ENCODE measurements at places on chromosomes 5 and 9. TPM values are rescaled to one million over a fixed set of nuclear protein-coding genes. Genes with fewer than 3 reads are reported as not detected.
A peak's percentile ranks its signal among the peaks of the same experiment; 100 is the strongest.

The APBA1 gene
- total RNA-seq = not detected

The SNX18 gene
- 6.3 TPM for total RNA-seq

The QRFP gene
- not detected for total RNA-seq

The VCAN gene
- total RNA-seq = not detected

The SLC22A4 gene
- total RNA-seq = not detected

The UBE2B gene
- 79.8 TPM for total RNA-seq

The DNM1 gene
- 1.8 TPM for total RNA-seq

The CDX1 gene
- not detected for total RNA-seq

The OGN gene
- not detected for total RNA-seq

The GPR150 gene
- total RNA-seq = not detected

The STC2 gene
- total RNA-seq = not detected

The ARHGEF37 gene
- 1.7 TPM for total RNA-seq

The SPINK1 gene
- not detected for total RNA-seq

The HACD4 gene
- not detected for total RNA-seq

The TLR4 gene
- 10.0 TPM for total RNA-seq

The IL33 gene
- total RNA-seq = not detected

- no peak for DNase-seq
Observed at GRCh38 chr5:101338226-101338625, 435.1 kb upstream of the ST8SIA4 start.

- DNase-seq = no peak
Observed at GRCh38 chr5:27315363-27316270, 277.2 kb upstream of the CDH9 start.

- DNase-seq = no peak
Observed at GRCh38 chr5:149325166-149325735, 20.0 kb upstream of the GRPEL2 start.

DNA sequence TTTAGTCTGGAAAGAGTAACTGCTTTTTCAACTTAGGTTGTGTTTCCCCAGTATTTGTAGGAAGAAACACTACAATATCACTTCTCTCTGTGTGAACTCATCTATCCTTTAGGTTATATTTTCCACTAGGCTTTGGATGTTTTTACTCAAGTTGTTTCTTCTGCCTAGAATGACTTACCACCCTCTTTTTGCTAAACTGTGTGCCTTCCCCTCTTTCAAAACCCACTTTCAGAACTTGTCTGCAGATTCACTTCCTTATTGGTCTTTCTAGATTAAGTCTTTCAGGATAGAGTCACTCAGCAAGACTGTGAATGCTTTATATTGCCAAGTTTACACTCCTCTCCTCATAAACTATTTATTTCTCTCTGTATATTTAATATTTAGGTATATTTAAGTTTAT lies 14.2 kb upstream of the CAST start:
- no peak for DNase-seq

GRCh38 chr5:58970766-58971165 lies 387.9 kb downstream of the RAB3C start:
- DNase-seq = no peak

DNA sequence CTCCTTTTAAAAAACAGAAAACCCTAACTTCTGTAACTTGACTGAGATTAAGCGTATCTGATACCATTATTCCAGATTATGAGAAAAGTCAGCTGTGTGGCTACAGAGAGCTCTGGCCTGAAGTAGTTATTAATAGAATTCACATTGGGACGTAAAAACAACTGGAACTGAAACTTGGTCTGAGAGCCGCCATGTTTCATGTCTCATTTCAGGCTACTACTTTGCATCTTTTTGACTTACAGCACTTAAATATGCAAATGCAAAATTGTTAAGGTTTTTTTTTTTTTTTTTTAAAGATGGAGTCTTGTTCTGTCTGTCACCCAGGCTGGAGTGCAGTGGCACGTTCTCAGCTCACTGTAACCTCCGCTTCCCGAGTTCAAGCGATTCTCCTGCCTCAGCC lies 25.2 kb downstream of the MAP3K1 start:
- DNase-seq = no peak

DNA sequence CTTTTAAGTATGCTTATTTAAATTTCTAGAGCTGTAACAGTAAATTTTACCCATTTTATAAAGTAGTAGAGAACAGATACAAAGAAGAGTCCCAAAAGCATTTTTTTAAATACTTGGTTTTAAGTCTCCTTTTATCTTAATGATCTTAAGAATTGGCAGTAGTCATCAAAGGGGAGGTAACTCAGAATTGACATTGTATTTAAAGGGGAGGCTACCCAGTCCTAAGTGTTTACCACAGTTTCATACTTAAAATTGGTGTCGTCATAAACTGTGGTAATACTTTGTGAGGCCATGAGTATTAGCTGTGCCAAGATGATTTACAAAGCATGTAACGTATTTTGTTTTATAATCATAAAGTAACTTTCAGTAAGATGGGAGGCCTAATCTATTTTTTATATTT lies 14.8 kb downstream of the SLC25A46 start:
- DNase-seq = no peak

DNA sequence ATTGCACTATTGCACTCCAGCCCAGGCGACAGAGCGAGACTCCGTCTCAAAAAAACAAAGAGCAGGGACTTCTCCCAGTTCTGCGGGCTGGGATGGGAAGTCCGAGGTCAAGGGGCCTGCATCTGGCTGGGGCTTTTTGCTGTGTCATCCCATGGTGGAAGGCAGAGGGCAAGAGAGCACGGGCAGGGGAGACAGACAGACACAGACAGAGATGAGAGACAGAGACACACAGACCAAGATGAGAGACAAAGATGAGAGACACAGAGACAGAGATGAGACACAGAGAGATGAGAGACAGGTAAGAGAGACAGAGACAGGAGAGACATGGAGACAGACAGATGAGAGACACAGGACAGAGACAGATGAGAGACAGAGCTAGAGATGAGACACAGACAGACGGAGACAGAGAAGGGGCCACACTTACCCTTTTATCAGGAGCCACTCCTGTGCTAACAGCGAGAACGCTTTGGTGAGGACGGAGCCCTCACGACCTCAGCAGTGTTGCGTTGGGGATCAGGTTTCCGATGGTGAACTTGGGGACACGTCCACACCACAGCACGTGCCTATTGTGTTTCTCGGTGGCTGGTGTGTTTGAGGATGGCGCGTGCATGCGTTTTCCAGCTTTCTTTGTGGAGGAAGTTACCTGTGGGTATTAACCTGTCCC lies 8.9 kb upstream of the TOR4A start:
- peak; percentile 32 for DNase-seq

GRCh38 chr9:73173557-73174329 lies 22.1 kb downstream of the ANXA1 start:
- no peak for DNase-seq

DNA sequence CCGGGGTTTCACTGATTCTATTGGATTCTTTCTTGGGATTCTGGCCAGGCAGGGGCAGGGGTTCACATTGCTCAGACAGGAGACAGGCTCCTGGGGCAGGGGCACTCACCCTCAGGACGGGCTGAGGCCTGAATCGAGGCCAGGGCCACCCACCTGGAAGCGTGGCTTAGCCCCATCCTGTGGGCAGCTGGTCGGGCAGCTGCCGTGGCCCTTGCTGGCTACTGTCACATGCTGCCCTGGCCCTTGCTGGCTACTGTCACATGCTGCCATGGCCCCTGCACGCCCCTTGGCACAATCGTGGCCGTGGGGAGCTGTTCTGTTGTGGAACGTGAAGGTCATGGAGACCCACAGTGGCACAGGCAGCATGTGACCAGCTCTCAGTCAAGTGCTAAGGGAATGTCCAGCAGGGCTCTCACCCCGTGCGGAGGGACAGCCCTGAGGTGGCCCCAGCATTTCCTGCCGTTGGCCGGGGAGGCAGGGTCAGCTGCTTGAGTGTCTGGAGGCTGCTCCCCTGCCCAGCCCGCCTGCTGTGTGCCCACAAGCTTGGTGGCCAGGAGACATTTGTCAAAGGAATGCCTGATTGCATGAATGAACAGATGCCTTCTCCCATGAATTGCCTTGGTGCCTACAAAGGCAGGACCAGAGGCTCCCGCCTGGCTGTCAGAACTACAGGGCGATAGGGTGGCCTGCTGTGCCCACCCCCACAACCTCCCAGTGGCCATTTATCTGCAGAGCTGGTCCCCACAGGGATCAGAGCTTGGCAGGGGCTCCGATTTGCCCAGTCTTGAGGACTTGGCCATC lies 16.9 kb upstream of the TMEM250 start:
- no peak for DNase-seq

- no peak for DNase-seq
Observed at GRCh38 chr5:154309371-154309745, 118.8 kb downstream of the GALNT10 start.

- DNase-seq = no peak
Observed at GRCh38 chr5:128559300-128560297, 21.6 kb upstream of the FBN2 start.

DNA sequence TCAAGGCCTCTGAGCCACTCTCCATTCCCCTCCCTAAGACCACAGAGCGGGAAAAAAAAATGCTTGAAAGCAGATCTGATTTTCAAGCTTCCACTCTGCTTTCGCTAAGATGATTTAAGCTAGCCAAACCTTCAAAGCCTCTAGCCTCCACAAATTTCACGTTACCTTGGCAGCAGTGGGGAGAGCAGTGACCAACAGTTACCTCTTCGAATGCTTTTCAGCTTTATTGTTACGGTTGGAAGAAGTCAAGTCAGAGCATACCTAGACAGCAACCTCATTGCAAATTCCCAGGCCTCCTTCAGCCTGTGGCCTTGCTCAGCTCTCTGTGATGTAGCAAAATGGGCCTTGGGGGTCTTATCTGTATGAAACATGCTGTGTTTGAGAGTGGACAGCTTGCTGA lies 89.6 kb downstream of the FRMD3 start:
- no peak for DNase-seq

DNA sequence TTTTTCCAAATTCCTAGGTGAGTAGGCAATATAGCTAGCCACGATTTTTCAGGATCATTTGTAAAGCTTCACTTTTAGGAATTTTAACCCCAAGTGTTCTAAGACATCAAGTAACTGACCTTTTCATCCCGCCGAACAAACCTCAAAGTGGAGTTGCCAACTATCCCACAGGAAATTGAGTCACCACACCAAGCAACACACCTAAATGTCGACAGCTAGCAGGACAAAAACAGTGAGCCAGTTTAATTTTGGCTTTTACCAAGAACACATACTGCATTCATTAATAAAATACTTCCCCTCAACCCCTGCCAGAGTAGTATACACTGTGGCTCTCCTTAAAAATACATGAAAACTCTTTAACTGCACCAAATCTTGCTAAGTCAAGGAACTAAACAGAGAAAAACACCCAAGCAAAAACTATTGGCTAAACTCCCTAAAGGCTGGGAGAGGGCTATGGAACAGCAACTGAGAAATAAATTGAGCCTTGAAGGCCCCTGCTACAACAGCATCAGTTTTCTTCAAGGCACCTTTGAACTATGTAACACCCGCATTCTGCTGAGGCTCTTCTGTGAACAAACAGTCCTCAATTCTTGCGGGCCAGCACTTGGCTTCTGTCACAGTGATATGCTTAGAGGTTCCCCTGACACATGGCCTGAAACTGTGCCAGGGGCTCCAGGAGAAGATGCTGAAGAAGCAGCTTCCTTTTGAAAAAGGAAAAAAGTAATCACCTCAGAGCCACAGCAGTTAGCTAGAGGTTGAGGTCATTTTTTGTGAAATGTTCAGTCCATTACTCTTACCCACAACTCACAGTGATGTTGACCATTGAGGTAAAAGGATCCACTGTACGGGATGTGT lies 459.6 kb downstream of the RAB3C start:
- no peak for DNase-seq

- no peak for DNase-seq
Observed at GRCh38 chr9:1207686-1208085, 157.5 kb downstream of the DMRT2 start.

DNA sequence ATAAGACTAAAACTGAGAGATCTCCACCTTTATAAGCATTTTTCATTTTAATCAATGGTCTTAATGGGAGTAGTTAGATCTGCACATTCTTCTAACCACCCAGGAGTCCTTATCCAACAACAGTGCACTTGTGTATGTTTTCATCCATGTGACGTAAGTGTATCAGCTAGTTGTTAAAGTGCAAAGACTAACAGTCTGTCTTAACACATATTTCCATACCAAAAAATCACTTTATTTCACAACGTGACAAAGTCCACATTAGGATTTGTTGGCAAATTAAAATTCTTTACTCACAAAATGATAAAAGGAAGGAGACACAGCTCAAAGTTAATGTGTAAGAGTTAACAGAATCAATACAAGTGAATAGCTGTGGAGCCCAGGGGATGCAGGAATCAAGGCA lies 1.9 kb upstream of the SMC2 start:
- DNase-seq = no peak

DNA sequence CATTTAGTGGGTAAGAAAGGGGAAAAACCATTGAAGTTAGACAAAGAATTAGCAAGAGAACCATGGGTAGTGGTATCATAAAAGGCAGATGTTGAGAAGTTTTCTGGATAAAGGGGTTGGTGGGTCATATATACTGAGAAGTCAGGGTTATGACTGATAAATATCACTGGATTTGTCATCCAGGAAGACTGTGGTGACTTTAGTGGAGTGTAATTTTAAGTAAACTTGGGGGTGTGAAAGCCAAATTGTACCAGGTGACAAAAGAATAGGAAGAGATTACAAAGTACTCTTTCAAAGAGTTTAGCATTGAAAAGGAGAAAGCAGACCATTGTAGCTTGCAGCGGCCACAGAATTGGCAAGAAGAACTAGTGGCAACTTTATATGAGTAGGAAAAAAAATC lies 315.2 kb upstream of the DMAC1 start:
- no peak for DNase-seq

- no peak for DNase-seq
Observed at GRCh38 chr9:5509573-5509972, 758 bp upstream of the PDCD1LG2 start.

DNA sequence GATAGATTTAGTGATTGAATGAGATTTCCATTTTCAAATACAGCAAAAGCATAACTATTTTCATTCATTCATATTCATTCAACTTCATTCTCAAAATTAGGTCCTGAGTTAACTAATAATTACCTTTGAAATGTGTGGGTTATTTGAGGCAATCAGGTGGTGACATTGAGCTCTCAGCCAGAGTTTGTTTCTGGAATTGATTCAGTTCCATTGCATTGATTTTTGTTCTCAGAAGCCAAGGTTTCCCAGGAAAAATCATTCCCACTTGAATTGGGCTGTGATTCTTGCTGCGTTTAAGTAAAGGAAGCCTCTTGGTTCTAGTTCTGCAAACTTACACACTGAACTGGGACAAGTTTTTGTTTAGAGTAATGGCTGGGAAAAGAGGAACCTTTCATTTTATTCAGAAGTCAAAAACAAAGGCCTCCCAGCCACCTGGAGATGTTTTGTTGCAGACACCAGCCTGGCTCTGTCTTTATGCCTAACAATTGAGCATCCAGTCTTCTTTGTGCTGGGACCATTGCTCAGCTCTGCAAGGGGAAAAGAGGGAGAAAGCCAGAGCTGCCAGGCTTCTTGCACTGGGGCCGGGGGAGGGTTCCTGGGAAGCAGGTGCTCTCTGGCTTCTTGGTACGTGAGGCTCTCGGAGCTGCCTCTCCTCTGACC lies 198.6 kb downstream of the TRIO start:
- peak; percentile 15 for DNase-seq

DNA sequence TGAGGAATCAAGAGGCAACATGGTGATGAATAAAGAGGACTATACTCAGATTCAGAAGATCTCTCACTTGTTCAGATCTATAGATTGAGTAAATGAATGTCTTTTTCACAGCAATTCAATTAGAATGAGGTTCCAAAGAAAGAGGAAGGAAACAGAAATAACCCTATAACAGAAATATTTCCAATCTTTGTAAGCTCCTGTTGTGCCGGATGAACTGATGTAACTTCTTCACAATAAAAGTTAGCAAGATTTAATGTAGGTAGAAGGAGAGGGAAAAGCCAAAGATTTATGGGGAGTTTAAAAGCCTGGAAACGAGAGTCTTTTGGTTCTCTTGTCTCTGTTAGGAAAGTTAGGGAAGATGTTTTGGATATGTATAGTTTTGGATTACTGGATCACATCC lies 92.1 kb downstream of the PBX3 start:
- DNase-seq = no peak
